Activated CD8-positive, alpha-beta memory T cell treated with anti-CD3 and anti-CD28 coated beads for 4 hours (primary cell): ENCODE measurements at places on chromosomes 2 and 18.

- no peak for DNase-seq
Measured at GRCh38 chr18:74508366-74508765, 12.2 kb downstream of the CNDP2 start.

- DNase-seq: no peak
Measured at GRCh38 chr2:120224256-120224655, 1.1 kb upstream of the TMEM185B start.

- DNase-seq: no peak
Measured at GRCh38 chr2:203683932-203684556, 22.4 kb upstream of the CD28 start.

DNA sequence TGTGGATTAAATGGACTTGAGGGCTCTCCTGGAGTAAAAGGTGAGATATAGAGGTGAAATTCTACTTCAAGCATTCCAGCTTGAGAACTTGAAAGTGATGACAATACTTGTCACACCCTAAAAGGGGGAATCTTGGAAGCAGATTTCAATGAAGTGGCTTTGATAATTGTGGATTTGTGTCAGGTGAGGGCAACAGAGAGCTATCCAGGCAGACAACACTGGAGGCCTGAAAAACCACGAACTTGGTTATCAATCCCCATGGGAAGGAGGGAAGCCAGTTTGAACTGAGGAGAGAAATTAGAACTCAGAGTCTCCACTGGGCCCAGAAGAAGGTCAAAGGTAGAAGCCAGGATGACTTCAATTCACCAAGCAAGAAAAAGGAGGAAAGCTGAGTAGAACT is 263.9 kb downstream of the FIGN start:
- DNase-seq: no peak

GRCh38 chr18:69686861-69687260 is 260.8 kb downstream of the CD226 start:
- DNase-seq: no peak

GRCh38 chr18:22559414-22560274 is 141.9 kb upstream of the CTAGE1 start:
- DNase-seq: no peak

- DNase-seq: no peak
Measured at GRCh38 chr2:201919308-201919634, 112.9 kb downstream of the CDK15 start.

GRCh38 chr2:46780801-46781445 is 134.7 kb downstream of the MCFD2 start:
- no peak for DNase-seq

- no peak for DNase-seq
Measured at GRCh38 chr18:58878640-58879039, 14.0 kb downstream of the ZNF532 start.

DNA sequence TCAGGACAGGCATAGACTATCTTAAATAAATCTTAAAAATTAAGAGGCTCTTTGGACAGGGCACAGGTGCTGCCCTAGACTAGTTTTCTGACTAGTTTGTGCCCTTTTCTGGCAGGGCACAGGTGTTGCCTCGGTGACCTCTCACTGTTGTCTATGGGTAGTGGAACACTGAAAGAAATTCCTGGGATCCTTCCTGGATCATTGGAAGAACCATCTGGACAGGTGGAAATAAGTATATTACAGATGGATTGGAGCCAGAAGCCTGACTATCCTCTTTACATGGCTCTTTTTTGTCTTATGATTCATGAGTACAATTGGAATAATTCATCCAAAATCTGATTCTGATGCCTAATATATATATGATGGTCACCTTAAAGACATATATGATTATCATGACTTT is 286.6 kb downstream of the RIT2 start:
- DNase-seq: no peak

GRCh38 chr18:72762515-72763122 is 105.2 kb downstream of the NETO1 start:
- DNase-seq: no peak

- DNase-seq: no peak
Measured at GRCh38 chr18:23970161-23971096, 44.1 kb upstream of the TTC39C start.

DNA sequence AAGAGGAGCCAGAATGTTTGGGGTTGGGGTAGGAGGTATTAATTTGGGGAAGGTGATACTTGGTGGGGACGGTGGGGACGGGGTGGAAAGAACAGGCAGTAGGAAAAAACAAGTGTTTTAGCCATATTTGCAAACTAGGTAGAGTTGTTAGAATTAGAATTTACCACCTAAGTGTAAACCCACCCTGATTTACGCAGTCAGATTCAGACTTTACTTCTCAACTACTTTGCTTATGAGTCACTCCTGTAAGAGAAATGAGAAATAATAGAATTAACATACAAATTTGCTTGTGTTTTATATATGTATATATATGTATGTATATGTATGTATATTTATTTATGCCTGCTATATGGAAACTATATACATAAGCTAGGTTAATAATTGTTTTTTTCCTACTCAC is 1168.2 kb upstream of the ZEB2 start:
- DNase-seq: no peak

GRCh38 chr2:183459466-183459865 is 335.2 kb downstream of the NUP35 start:
- DNase-seq: no peak

- no peak for DNase-seq
Measured at GRCh38 chr2:39379643-39380524, 57.2 kb downstream of the MAP4K3 start.

DNA sequence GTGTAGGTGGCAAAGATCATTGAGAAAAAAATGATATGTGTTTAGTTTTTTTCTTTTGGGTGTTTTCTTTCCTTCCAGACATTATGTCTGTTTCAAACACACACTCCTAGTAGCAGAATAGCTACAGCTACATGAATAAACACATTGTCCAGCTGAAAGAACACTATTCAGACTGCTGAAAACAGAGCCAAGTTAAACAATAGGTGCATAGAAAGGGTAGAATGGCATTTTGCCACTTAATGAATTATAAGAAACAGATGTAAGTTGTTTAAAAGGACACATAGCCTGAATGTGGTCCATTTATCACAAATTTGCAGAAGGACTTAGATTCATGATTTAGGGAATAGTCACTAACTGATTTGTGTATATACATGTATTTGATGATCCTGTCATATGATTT is 20.1 kb downstream of the CTLA4 start:
- no peak for DNase-seq
